ENCODE measurements at places on chromosomes 4 and X.

DNA sequence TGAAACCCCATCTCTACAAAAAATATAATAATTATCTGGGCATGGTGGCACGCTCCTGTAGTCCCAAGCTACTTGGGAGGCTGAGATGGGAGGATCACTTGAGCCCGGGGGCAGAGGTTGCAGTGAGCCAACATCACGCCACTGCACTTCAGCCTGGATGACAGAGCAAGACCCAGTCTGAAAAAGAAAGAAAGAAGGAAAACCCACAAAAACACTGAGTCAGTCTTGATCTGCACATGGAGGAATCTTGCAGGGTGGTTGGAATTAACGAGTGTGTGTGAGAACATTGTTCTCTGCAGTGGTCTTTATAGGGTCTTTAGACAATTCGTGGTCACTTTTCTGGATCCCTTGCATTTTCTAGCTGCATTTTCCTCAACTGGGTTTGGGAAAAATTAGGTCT, 23.2 kb downstream of the ADD1 start:
- DNase-seq: no peak

GRCh38 chr4:154406018-154406795, 85.4 kb downstream of the DCHS2 start:
- DNase-seq: no peak

DNA sequence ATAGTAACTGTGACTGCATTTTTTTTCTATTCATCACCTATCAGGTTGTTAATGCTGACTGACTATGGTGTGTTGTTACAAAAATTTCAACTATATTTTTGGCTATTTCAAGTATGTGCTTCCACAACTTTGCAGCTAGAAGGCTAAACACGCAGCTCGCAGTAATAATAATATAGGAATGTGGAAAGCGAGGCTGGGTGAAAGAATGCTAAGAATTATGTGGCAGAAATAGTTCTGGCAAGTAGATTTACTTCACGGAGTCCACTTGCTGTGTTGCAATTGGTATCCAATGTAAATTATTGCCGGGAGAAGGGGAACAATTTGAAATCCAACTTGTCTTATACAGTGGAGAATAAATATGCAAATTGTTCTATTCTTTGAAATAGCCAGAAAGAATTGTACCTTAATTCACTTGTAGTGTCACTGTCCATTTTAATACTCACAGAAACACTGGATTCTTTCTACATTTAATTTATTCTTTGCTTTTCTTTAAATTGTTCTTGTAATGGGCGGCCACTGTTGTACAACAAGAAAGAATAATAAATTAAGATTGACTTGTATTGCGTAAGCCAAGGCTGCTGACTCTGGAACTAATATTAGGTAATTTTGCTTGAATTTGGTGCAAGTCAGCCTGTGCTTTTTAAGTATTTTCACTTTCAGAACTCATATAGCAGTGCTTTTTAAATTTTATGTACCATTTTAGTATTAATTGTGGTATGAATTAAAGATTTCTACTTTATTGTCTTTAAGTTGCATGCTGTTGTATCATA, 154.9 kb downstream of the FRMPD4 start:
- DNase-seq: no peak

GRCh38 chrX:30673127-30673796, 20.0 kb downstream of the GK start:
- no peak for DNase-seq
